ENCODE measurements at places on chromosomes 3 and 15.

- no peak for DNase-seq
Measured at GRCh38 chr3:71742621-71743020, 11.0 kb upstream of the GPR27 start.

GRCh38 chr15:73081321-73081958, 29.2 kb downstream of the NEO1 start:
- peak; percentile 61 for DNase-seq

- no peak for DNase-seq
Measured at GRCh38 chr3:36681867-36682266, 82.5 kb downstream of the DCLK3 start.

DNA sequence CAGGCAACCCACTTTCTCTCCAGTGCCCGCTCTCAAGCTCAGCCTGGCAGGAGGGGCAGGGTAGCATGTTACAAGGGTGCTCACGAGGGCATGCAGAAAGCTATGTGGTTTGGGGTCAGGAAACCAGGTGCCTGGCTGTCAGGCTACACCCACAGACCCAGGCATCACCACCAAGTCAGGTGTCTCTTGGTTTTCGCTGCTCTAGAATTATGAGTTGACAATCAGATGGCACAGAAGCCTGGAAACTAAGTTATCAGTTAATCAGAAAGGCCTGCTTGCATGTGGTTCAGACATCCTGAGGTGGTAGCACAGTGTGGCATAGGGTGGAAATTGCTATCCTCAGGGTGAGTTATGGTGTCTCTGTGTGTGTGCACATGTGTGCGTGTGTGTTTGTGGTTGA, 16.2 kb upstream of the CCR9 start:
- no peak for DNase-seq

DNA sequence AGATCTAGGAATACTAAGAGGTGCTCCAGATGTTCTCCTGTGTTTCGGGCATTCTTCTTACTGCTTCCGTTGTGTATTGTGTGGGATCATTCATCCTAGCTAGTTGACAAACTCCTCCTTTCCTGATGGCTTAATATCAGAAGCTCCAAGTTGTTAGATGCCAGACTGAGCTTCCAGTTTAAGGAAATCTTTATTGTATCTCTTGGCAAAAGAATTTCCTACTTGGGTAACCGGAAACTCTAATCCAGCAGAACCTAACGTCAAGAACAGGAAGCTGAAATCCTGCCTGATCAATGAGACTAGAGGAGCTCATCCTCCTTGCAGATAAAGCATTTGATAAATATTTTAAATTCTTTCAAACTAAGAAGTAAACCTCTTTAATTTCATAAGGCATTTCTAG, 27.7 kb upstream of the MYH15 start:
- DNase-seq: no peak

DNA sequence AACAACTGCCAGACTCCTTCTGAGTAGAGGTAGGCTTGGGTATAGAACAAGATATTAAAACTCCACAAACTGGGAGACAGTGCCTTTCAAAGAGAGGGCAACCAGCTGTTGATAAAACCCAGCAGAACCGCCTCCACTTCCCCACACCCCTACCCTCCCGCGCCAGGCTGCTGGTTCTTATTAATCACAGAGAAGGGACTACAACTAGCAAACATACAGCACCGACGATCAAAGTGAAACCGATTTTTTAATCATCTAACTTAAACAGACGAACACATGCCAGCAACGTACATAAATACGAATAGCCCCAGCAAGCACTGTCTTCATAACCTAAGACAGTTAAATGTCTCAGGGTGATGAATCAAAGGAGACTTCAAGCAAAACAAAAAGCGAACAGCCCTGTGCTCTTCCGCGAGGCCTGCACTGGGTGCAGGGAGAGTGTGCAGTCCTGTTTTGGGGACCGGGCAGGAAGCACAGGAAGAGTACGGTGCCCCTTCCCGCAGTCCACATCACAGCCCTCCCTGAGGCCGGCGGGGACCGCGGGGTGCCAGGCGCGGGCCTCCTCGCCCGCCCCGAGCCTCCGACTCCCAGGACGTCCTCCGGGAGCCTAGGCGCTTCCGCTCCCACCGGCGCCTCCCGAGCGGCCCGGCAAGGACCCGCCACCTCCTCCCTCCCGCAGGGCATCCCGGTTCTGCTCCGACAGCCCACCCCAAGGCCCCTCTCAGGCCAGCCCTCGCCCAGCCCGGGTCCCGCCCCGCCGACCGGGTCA, 75.1 kb upstream of the VGLL4 start:
- peak; percentile 32 for DNase-seq

- no peak for DNase-seq
Measured at GRCh38 chr3:46574243-46574646, 8.1 kb upstream of the LRRC2 start.

- DNase-seq: peak; percentile 19
Measured at GRCh38 chr15:63075015-63075983, 32.8 kb downstream of the TPM1 start.

- no peak for DNase-seq
Measured at GRCh38 chr15:50854601-50855490, 53.6 kb upstream of the AP4E1 start.

DNA sequence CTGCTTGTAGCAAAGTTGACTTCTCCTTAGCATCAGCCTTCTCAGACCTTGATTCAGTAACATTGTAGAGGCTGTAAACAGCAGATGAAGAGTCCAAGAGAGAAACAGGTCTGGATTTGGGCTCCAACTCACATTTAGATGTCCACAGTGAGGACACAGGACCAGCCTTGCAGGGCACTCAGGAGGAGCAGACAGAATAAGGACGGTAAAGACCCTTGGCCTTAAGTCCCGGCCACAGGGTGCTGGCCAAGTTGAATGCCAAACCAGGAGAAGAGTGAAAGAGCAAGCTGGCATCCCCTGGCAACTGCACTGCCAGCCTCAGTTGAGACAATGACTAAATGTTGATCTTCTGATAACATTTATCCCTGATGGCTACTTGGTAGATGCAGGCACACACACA, 136.3 kb downstream of the LRRK1 start:
- DNase-seq: no peak

- peak; percentile 34 for DNase-seq
Measured at GRCh38 chr3:134374105-134374790, at the start of gene AMOTL2. TSS of gene AMOTL2 (minus strand) at chr3:134374447. CDS start at chr3:134371433, 3,014 bp downstream.

DNA sequence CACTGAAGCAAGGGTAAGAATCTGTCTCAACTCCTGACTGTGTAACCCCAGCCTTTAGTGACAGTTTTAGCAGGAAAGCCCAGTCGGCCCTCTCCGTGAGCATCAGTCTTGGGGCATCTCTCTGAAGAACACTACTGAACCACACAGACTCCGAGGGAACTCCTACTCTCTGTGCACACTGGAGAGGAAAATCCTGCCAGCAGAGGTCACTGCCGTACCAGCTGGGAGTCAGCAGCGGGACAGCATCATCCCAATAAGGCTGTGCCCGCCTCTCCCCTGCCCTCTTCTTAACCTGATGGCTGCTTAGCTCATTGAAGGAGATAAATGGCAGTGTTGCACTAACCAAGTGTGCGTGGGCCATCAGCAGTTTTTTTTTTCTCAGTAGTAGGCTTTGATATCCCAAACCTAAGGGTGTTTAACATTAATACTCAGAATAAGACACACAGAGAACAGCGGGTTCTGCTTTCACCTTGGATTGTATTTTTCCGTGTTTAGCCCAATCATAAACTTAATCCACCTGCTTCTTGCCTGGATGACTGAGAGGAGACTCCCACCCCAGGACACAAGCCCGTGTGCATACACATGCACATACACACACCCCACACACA, 26.6 kb upstream of the RASA2 start:
- peak; percentile 80 for DNase-seq

GRCh38 chr3:72369681-72370080, 478.6 kb downstream of the SHQ1 start:
- no peak for DNase-seq

GRCh38 chr3:190444006-190444405, 5.7 kb downstream of the TMEM207 start:
- no peak for DNase-seq

- DNase-seq: no peak
Measured at GRCh38 chr3:69770976-69771634, 31.8 kb downstream of the MITF start.

DNA sequence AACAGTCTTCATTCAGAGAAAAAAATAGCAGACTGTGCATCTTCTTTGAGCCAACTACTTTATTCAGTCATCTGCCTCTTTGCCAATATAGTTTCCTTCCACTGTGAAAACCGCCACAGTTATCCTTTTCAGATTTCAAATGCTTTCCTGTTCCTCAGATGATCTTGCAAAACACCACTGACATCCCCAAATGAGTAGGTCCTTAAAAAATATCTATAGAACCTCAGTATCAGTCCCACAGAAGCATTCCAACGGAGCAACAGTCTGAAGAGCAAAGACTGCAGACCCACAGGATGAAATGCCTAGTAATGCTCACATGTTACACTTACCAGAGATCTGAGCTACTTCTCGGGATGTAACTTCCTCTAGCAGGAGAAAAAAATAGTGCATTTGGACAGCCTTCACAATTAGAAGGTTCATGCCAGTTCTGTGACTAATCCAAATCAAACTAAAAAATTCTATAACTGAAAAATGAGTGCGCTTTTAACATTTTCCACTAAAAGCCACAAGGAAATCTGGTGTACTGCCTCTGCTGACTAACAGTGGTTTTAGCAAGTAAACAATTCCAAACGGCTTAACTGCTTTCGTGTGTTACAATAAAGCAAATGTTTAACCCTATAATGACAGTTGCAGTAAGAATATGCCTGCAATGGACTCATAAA, at the start of gene ANKRD28:
Gene ANKRD28 (minus strand): TSS at position 338 of the 662 bp plus-strand sequence. CDS start 1,458 bp downstream, outside the sequence.
- peak; percentile 64 for DNase-seq

DNA sequence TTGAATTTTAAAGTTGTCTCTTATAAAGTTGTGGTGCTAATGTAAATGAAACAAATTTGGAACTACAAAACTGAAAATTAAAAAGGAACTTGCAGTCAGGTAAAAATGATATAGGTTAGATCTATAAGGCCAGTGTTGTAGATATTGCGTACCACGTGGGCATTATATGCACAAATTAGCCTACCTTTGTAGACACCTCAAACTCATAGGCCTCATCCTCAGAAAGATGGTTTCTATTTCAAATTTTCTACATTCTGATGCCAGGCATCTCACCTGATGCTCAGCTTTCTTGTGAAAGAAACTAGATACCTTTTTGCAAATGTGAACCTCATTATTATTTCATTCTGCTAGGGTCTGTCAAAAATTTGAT, 25.6 kb downstream of the TMEM207 start:
- DNase-seq: no peak

- DNase-seq: no peak
Measured at GRCh38 chr15:91357011-91357410, 257.0 kb downstream of the SV2B start.

GRCh38 chr15:68184616-68185480, 20.3 kb downstream of the CALML4 start:
- DNase-seq: no peak

- no peak for DNase-seq
Measured at GRCh38 chr3:181718369-181718768, 6.6 kb downstream of the SOX2 start.

GRCh38 chr3:144259267-144259666, 287.6 kb downstream of the DIPK2A start:
- no peak for DNase-seq

- DNase-seq: no peak
Measured at GRCh38 chr3:120435621-120436020, 15.2 kb downstream of the FSTL1 start.

- DNase-seq: peak; percentile 67
Measured at GRCh38 chr3:119891944-119892721, 110.2 kb downstream of the NR1I2 start.

DNA sequence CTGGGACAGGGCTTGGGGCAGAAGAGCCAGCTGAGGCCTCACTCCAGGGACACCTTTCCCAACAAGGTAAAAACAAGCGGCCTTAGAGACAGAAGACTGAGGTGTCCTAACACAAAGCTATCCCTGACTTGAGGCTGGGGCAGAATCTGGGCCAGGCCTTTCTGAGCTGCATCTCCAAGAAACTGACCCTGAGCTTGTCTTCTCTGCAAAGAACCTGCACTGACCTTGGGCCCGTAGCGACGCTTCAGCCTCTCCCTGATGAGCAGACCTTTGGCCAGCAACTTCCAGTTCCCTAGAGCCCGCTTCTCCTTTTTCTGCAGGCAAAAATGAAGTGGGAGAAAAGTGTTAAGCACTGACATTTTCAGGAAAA, 22.2 kb downstream of the TMEM43 start:
- DNase-seq: no peak

DNA sequence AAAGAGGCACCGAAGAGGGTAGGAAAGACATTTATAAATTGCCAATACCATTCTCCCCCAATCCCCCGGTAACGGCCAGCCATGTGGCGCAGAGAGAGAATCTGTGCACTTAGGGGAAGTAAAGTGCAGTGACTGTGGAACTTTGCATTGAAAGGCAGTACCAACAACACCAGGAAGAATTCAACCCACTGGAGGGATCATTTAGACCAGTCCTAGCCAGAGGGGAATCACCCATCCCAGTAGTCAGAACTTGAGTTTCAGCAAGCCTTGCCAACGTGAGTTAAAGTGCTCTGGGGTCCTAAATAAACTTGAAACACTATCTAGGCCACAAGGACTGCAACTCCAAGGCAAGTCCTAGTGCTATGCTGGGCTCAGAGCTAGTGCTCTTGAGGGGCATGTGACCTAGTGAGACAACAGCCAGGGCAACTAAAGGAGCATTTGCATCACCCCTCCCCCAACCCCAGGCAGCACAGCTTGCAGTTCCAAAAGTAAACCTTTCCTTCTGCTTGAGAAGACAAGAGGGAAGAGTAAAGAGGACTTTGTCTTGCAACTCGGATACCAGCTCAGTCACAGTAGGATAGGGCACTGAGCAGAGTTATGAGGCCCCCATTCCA, 15.0 kb downstream of the CEP70 start:
- no peak for DNase-seq

GRCh38 chr15:29887721-29888120, 65.5 kb upstream of the TJP1 start:
- DNase-seq: no peak

DNA sequence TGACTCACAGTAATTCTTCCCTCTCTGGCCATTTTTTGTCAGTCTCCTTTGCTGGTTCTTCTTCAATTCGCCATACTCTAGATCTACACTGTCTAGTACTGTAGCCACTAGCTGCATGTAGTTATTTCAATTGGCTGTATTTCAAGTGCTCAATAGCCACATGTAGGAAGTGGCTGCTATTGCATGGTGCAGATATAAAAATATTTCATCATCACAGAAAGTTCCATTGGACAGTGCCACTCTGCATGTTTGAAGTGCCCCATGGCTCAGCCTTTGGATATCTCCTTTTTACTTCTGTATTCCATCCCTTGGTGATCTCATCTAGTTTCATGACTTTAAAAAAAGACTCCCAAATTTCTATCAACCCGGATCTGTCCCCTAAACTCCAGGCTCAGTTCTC, 22.1 kb downstream of the PPP2R3A start:
- DNase-seq: no peak
